ENCODE measurements at places on chromosomes 16 and 17. TPM values are rescaled to one million over a fixed set of nuclear protein-coding genes. Genes with fewer than 3 reads are reported as not detected.
A peak's percentile ranks its signal among the peaks of the same experiment; 100 is the strongest.

- no peaks in the 10 kb centered on the region for H3K4me1 ChIP-seq
- no peak for DNase-seq
- no peak overlapping the region for H3K4me3 ChIP-seq
- H3K27me3 ChIP-seq = peaks cover 9% of the 10 kb centered on the region
These were observed 70.1 kb upstream of the CREBBP start for GRCh38 chr16:3950343-3951193.

ARL17A gene
- total RNA-seq = 32.6 TPM

KIF1C gene
- total RNA-seq = 28.6 TPM

GRCh38 chr17:50584749-50585148, 24.2 kb downstream of the CACNA1G start:
- H3K27me3 ChIP-seq = no peaks in the 10 kb centered on the region
- H3K27ac ChIP-seq = no peak overlapping the region
- DNase-seq = no peak
- no peak overlapping the region for H3K4me3 ChIP-seq
- H3K4me1 ChIP-seq = no peaks in the 10 kb centered on the region

DNA sequence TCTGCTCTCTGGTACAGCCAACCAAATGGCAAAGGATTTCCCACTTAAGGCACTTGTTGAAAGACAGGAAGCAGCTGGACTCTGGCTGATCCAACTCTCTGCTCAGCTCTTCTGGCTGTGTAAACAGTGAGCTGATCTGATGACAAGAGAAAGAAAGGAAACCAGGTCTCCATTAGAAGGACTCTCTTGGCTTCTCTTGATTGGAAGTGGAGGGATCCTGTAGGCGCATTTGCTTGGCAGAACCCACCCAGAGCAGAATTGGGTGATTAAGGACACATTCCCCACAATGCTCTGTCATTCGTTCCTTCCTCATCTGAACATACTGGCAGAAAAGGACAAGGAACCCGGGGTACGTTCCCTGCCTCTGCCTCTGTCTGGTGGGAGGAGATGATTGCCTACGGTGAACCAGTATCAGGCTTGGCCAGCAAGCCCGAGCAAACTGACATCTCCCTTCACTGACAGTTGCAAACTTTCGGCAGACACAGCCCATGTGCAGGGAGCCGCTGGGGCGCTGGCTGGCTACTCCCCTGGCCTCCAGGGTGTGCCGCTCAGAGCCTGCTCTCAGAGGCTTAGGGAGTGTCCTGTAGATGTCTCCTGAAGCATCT, 29.1 kb downstream of the LDHD start:
- no peak overlapping the region for H3K4me3 ChIP-seq
- no peaks in the 10 kb centered on the region for H3K36me3 ChIP-seq
- no peak for DNase-seq
- H3K27me3 ChIP-seq = no peaks in the 10 kb centered on the region
- peaks cover 3% of the 10 kb centered on the region for H3K4me1 ChIP-seq

LMF1 gene
- total RNA-seq = 42.2 TPM

- H3K36me3 ChIP-seq = peaks cover 10% of the 10 kb centered on the region
- no peak overlapping the region for H3K27ac ChIP-seq
- no peak for DNase-seq
- H3K4me1 ChIP-seq = peaks cover 5% of the 10 kb centered on the region
These were observed 60.2 kb downstream of the WWP2 start for GRCh38 chr16:69822174-69822935.

CD300LF gene
- total RNA-seq = 8.7 TPM

WSCD1 gene
- 2.1 TPM for total RNA-seq

CXCL16 gene
- total RNA-seq = 31.8 TPM

TP53TG3C gene
- total RNA-seq = not detected

- no peak for DNase-seq
- H3K36me3 ChIP-seq = no peaks in the 10 kb centered on the region
- no peak overlapping the region for H3K27ac ChIP-seq
- no peaks in the 10 kb centered on the region for H3K4me1 ChIP-seq
- no peak overlapping the region for H3K4me3 ChIP-seq
These were observed 9.6 kb downstream of the FTO start for GRCh38 chr16:53713403-53714204.

MGAT5B gene
- total RNA-seq = not detected

CHD3 gene
- 215 TPM for total RNA-seq

DNA sequence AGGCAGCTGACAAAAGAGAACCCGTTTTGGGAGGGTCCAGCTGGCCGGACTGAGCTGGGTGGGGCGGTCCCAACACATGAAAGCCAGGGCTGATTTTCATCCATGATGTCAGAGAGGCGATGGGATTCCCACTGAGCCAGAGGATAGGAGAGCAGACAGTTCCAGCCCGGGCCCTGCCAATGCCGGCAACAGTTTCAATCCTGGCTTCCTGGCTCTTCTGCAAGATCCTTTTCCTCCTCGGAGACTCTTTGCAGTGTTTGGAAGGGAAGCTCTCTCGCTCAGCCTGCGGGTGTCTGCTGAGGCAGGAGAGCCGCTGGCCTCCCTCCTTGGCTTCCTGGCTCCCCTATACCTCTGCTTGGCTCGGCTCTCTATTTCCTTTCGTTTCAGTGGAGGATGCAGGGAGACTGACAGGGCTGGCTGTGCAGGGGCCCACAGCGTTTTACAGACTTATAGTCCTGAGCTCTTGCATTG, 145.5 kb upstream of the SOX9 start:
- DNase-seq = no peak
- no peak overlapping the region for H3K4me3 ChIP-seq
- H3K4me1 ChIP-seq = no peaks in the 10 kb centered on the region
- H3K36me3 ChIP-seq = no peaks in the 10 kb centered on the region
- H3K27ac ChIP-seq = no peak overlapping the region
- H3K27me3 ChIP-seq = no peaks in the 10 kb centered on the region

- no peak overlapping the region for H3K4me3 ChIP-seq
- peaks cover 5% of the 10 kb centered on the region for H3K27me3 ChIP-seq
- no peak overlapping the region for H3K27ac ChIP-seq
- H3K4me1 ChIP-seq = no peaks in the 10 kb centered on the region
- H3K36me3 ChIP-seq = no peaks in the 10 kb centered on the region
These were observed 4.8 kb downstream of the GNG13 start for GRCh38 chr16:795580-796229.

ABCC6 gene
- not detected for total RNA-seq

GRCh38 chr16:71754108-71754507, 29.6 kb upstream of the PHLPP2 start:
- H3K27me3 ChIP-seq = no peaks in the 10 kb centered on the region
- H3K4me1 ChIP-seq = no peaks in the 10 kb centered on the region
- H3K27ac ChIP-seq = no peak overlapping the region
- peaks cover 74% of the 10 kb centered on the region for H3K36me3 ChIP-seq
- no peak for DNase-seq
- no peak overlapping the region for H3K4me3 ChIP-seq

ACSM2A gene
- not detected for total RNA-seq

- no peaks in the 10 kb centered on the region for H3K36me3 ChIP-seq
- H3K4me3 ChIP-seq = no peak overlapping the region
- no peak overlapping the region for H3K27ac ChIP-seq
- H3K4me1 ChIP-seq = no peaks in the 10 kb centered on the region
These were observed 590.6 kb upstream of the SOX9 start for GRCh38 chr17:71530248-71530647.

MAP2K6 gene
- 16.9 TPM for total RNA-seq

- H3K4me3 ChIP-seq = no peak overlapping the region
- H3K27me3 ChIP-seq = peaks cover 22% of the 10 kb centered on the region
- DNase-seq = peak; percentile 33
- H3K4me1 ChIP-seq = peaks cover 27% of the 10 kb centered on the region
These were observed 1.2 kb downstream of the GPRC5B start for GRCh38 chr16:19883296-19883965.
